Caco-2 (cell line): ENCODE measurements at places on chromosomes 11 and 22.

DNA sequence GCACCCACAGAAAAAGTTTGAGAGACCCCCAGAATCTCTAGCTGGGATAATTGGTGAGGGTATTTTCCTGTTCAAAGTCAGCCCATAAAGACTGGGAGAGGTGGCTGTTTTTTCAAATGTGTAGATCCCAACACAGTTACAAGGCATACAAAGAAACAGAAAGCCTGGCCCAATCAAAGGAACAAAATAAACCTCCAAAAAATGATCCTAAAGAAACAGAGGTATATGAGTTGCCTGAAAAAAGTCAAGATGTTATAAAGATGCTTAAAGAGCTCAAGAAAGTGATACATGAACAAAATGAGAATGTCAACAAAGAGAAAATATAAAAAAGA, 40.2 kb upstream of the MMP12 start:
- DNase-seq, result no peak

DNA sequence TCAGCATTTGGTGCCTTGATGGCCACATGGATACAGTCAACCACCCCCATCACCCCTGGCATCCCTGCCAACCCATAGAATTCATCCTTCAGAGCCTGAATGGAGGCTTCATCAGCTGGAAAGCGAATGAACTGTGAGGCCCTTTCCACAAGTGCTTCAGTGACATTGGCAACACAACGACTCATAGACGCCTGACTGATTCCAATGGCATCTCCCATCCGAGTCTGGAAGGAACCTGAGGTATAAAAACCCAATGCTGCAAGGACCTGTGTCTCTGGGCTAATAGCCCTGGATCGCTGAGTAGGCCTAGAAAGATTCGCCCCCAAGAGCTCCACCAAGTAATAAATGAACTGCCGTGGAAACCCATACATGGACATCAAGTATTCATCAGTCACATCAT, 1.3 kb downstream of the HARBI1 start:
- DNase-seq, result no peak

DNA sequence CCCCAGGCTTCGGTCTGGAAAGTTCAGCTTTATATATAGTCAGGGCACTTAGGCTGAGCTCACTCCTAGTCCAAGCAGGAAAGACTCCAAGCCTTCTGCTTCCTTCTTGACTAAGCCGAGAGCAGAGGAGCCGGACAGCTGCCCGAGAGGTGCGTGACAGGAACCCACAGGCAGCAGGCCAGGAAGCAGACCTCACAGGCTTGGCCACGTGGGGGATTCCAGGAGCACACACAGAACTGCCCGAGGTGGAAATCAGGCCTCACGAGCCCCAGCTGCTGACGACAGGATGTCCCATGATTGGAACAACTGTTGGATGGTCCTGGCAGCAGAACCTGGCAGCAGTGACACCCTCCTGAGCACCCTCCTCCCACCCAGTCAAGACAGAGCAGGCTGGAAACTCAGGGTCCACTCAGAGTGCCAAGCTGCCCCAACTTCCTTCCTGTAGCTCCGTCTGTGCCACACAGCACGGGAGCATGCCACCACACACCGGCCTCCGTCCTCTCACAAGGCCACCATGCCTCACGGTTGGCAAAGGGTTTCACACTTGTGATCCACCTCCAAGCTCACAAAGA, 5.4 kb downstream of the PLA2G6 start:
- DNase-seq, result no peak

DNA sequence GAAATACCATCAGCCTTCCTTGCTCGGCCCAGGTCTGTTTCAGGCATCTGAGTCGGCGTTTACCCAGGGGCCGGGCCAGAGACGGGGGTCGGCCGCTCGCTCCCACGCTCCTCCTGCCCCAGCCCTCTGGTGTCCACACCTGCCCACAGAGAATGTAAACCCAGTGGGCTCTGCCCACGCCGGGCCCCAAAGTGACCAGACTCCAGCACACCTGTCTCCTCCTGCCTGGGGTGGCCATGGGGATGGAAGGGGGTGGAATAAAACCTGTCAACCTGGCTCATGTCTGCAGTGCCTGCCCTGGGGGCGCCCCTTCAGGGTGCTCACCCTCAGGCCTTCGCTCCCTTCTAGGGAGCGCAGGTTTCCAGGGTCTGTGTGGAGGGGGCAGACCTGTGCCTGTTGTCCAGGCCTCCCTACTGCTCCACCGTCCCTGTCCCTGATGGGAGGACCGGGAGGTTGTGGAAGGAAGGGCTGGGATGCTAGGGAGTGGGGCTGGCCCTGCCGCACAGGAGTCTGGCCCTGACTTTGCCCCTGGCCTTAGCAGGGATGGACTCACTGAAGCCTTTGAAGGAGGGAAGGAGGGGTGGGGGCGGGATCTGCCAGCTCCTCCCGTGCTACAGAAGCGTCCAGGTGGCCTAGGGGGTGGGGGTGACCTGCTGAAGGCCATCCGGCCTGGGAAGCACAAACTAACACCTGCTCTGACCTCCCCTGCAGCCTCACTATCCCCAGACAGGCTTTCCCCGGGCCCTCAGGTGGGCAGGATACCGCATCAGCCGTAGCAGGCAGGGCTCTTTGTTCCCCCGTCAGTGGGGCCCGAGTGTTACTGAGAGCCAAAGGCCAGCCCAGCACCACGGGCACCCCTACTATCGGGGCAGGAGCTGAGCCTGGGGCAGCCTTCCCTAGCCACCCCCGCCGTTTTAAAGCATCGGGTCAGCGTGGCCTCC, 14.7 kb upstream of the ARHGAP8 start:
- no peak for DNase-seq
